Psoas muscle (tissue), 8 donors: ENCODE measurements at places on chromosomes 2 and 18. TPM values are rescaled to one million over a fixed set of nuclear protein-coding genes. Genes with fewer than 3 reads are reported as not detected.

Gene CYTIP
- total RNA-seq: 1.1 TPM

Gene PAX8
- total RNA-seq: 0.19 TPM

Gene FAP
- total RNA-seq: 4.2 TPM

Gene TMEM247
- total RNA-seq: not detected

DNA sequence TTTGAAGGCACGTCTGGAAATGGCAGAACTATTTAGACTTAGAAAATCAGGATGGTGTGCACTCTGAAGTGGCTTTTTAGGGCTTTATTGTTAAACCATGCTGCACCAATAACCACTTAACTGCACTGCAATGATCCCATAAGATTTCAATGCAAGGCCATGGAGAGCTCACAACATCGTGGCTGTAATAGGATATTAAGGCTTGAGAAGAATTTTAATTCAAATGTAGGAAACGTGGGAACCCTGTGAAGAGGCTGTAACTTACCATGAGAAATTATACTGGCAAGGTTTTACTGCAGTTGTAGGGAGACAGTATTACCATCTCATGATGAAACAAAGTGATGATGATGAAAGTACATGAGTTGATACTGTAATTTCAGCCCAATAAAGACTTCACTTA is 242.5 kb downstream of the AFF3 start:
- DNase-seq: no peak

DNA sequence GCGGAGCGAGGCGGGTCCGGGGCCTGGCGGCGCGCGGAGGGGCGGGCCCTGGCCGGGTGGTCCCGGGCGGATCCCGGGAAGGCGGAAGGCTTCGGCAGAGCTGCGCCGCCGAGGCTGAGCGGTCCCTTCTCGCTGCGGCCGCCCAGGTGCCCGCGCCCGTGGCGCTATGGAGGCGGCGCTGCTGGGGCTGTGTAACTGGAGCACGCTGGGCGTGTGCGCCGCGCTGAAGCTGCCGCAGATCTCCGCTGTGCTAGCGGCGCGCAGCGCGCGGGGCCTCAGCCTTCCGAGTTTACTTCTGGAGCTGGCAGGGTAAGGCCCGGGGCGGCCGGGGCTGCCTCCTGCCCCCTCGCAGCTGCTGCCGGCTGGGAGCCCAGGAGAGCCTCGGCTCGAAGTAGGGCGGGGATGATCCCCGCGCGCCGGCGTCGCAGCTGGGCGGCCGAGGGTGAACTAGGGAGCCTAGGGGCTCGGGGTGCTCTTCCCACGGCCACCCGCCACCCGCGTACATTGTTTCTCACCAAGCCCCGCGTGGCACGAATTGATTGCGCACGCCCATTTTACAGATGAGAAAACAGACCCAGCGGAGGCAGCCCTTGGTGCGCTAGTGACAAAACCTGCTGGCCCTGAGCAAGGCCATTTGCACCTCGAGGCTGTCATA is at the start of gene SLC66A3:
Gene SLC66A3, plus strand, starts transcription at position 87 of the 655 bp plus-strand sequence. Its CDS starts 80 bp downstream, at position 167.
- DNase-seq: no peak

DNA sequence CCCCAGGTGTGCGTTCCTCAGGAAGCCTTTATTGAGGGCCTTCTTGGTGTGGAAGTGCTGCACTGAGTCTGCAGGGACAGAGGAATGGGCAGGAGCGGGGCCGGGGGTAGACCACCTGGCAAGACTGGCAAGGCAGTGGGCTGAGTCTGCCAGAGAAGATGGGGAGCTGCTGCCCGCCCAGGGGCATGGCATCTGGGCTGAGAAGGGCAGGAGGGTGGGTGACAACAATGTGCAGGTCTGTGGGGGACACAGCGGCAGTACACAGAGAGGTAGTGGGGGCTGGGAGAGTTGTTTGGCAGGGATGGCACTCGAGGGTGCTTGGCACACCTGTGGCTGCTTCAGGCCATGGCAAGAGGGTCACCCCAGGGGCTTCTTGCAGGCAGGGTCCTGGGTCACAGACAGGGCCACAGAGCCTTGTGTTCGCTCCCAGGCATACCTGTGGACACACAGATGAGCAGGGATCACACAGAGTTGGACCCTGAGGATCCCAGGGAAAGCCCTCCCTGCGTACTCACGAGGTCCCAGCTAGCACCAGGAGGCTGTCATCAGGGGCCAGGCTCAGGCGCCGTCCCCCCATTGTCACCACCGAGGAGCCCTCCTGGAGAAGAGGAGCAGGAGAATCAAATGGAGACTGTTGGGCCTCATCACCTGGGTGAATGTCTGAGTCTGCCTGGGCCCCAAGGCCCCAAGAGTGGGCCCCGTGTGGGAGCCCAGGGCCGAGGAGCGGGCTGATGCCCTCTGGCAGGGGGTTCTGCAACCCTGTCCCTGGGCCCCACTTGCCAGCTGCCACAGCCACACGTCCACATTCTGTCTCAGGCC is 3.4 kb upstream of the OXER1 start:
- DNase-seq: no peak

DNA sequence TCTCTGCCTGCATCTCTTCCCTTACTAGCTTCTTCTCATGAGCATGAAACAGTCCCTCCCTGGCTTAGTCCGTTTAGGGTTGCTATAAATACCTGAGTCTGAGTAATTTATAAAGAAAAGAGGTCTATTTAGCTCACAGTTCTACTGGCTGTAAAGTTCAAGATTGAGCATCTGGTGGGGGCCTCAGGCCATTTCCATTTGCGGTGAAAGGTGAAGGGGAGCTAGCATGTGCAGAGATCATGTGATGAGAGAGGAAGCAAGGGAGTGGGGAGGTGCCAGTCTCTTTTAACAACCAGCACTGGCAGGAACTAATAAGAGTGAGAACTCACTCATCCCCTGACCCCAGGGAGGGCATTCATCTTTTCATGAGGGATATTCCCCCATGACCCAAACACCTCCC is 26.8 kb downstream of the RHBDD1 start:
- no peak for DNase-seq

GRCh38 chr2:132392221-132392620 is 24.4 kb upstream of the GPR39 start:
- no peak for DNase-seq

Gene C2orf72
- not detected for total RNA-seq

Gene VIT
- 1.2 TPM for total RNA-seq

Gene RGPD3
- 0.18 TPM for total RNA-seq

GRCh38 chr2:27211241-27211942 is 449 bp upstream of the ATRAID start:
- DNase-seq: no peak

DNA sequence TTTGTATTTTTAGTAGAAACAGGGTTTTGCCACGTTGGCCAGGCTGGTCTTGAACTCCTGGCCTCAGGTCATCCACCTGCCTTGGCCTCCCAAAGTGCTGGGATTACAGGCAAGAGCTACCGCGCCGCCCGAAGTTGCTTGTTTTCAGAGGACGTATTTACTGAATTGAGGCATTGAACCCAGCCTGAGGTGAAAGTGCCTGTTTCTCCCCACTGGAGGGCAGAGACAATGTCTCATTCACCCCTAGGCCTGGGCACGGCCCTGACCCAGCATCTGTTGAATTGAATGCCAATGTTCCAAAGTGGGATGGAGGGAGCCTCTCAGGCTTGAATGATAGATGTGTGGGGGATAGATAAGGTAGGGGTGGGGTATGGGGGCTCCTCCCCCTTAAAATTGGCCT is 4.5 kb upstream of the TMBIM1 start:
- DNase-seq: no peak

- peak; percentile 10 for DNase-seq
Observed at GRCh38 chr2:187338679-187339121, 109.4 kb downstream of the CALCRL start.

Gene C2orf80
- total RNA-seq: not detected

GRCh38 chr2:27796791-27797765 is 25.6 kb downstream of the MRPL33 start:
- peak; percentile 73 for DNase-seq

GRCh38 chr2:180983468-180984242 is 3.2 kb downstream of the UBE2E3 start:
- no peak for DNase-seq
